Activated CD8-positive, alpha-beta T cell treated with anti-CD3 and anti-CD28 coated beads for 36 hours (primary cell): ENCODE measurements at places on chromosomes 12 and 14.

GRCh38 chr12:122887819-122888212 is 8.1 kb downstream of the VPS37B start:
- DNase-seq, result no peak

- no peak for DNase-seq
Observed at GRCh38 chr14:104864267-104865080, 594 bp upstream of the CEP170B start.

DNA sequence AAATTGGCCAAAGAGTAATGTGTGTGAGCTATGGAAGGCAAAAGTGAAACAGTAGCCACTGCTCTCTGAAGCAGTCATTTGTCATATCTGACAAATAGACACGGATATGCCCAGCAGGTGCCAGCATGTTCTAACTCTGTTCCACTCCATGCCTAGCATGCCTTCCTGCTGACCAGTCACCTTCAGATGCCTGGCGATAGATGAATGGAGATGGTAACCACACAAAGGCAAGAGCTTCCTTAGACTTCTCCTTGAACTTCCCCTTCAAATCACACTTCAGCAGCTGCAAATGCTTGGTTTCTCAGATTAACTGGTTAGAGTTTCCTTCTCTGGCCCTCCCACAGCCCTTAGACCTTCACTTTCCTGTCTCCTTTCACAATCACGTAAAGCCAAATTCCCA is 429.9 kb downstream of the DAD1 start:
- DNase-seq, result no peak

DNA sequence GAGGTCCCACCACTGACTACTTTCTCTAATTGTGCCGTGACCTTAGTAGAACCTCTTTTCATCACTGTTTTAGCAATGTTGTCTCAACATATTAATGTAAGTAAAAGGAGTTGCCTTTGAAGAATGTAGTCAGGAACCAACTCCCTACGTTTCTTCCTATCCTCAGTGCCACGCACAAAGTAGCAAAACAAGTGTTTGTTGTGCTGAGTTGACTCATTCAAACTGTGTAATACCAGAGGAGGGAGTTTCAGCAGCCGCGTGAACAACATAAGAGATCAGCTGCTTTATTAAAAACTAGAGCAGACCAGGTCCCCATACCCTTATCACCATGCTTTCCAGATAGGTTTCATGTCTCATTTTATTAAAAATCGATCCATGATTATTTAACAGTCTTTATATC is 19.1 kb downstream of the PLBD1 start:
- no peak for DNase-seq

- DNase-seq, result no peak
Observed at GRCh38 chr12:109637348-109637747, 63.8 kb downstream of the MVK start.

- no peak for DNase-seq
Observed at GRCh38 chr12:80277732-80278131, 166.3 kb upstream of the PTPRQ start.

DNA sequence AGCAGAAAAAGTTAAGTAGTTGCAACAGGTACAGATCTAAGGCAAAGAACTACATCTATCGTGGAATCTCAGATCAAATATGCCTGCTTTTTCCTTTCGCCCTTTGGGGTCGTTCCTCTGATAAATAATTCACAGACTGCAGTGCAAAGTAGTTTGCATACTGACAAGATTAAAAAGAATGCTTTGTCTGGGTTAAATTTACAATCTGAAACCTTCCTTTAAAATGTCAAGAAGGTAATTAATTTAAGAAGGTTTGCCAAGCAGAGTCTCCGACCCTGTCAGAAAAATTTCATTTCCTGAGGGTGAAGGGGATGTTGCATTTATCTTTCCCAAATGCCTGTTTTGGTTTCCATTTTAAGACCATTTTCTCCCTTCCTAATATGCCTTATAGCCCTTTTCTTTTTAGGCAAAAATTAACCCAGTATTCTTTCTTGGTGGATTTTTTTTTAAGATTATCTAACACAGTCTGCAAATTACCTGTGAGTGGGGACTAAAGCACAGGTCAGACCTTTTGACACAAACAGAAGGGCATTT is 406.9 kb downstream of the LRIG3 start:
- DNase-seq, result no peak

DNA sequence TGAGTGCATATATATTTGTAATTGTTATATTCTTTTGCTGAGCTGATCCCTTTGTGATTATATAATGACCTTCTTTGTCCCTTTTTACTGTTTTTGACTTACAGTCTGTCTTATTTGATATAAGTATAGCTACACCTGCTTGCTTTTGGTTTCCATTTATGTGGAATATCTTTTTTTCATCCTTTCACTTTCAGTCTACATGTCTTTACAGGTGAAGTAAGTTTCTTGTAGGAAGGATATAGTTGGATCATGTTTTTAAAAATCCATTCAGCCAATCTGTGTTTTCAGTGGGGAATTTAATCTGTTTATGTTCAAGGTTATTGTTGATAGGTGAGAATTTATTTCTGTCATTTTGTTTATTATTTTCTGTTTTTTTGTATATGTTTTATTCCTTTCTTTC is 12.1 kb downstream of the GZMH start:
- no peak for DNase-seq

- DNase-seq, result peak; percentile 54
Observed at GRCh38 chr12:6326316-6327228, 15.3 kb downstream of the TNFRSF1A start.

GRCh38 chr12:19462406-19462805 is 23.1 kb downstream of the AEBP2 start:
- DNase-seq, result no peak
